ENCODE measurements at places on chromosomes 1 and 21. TPM values are rescaled to one million over a fixed set of nuclear protein-coding genes. Genes with fewer than 3 reads are reported as not detected.

GRCh38 chr21:42190486-42190863, 28.5 kb upstream of the ABCG1 start:
- H3K27me3 ChIP-seq, result no peaks in the 10 kb centered on the region
- no peak overlapping the region for H3K27ac ChIP-seq
- no peak overlapping the region for H3K4me3 ChIP-seq
- H3K4me1 ChIP-seq, result peaks cover 4% of the 10 kb centered on the region
- H3K36me3 ChIP-seq, result no peaks in the 10 kb centered on the region
- no peak for DNase-seq

Gene LRRC38
- total RNA-seq, result not detected

Gene RGS18
- 3.9 TPM for total RNA-seq

DNA sequence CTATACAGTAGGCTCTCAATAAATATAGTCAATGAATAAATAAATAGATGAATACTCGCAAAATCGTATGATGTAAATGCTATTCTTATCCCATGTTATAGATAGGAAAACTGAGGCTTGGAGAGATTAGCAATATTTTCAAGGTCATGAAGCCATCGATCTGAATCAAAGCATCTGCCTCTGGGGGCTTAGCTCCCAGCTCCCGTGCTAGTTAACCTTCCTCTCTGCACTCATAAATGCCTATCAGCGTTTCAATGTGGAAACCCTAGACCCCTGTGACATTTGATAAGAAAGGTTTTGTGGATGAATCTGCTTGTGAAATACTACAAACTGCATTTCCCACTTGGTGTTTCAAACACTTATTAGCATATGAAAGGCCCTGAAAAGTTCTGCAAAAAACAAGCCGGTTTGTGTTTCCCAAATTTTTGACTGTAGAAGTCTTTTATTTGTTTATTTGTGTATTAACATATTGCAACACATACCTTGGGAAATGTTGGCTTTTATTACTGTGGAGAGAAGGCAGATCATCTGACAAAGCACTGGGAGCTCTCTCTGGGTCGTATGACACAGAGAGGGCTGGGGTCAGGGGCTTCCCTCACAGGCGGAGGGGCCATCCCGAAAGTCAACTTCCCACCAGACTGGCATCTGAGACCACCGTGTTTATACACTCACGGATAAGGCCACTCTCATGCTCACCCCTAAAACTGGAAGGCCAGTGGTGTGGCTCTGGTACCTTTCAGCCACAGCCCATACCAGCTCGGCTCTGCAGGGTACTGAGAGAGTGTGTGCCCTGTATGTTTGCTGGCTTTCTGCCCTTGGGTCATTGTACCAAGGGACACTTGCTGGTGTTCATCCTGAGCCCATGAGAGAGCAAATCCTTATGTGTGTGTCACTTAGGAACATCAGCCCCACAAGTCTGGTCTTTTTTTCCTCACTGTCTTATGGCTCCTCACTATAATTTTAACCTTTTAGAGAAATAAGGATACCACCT, 993 bp upstream of the PROK1 start:
- no peak for DNase-seq
- no peak overlapping the region for H3K4me3 ChIP-seq
- no peaks in the 10 kb centered on the region for H3K27me3 ChIP-seq
- no peaks in the 10 kb centered on the region for H3K36me3 ChIP-seq
- no peaks in the 10 kb centered on the region for H3K4me1 ChIP-seq

Gene S100A12
- not detected for total RNA-seq

Gene SPRR2F
- total RNA-seq, result not detected

GRCh38 chr21:42421018-42421793, 17.5 kb downstream of the UBASH3A start:
- no peak for DNase-seq
- H3K4me1 ChIP-seq, result no peaks in the 10 kb centered on the region
- peaks cover 23% of the 10 kb centered on the region for H3K27me3 ChIP-seq
- no peaks in the 10 kb centered on the region for H3K36me3 ChIP-seq
